ENCODE measurements at places on chromosomes 5 and 9.

- no peak for DNase-seq
Measured at GRCh38 chr5:17309462-17309861, 92.0 kb downstream of the BASP1 start.

DNA sequence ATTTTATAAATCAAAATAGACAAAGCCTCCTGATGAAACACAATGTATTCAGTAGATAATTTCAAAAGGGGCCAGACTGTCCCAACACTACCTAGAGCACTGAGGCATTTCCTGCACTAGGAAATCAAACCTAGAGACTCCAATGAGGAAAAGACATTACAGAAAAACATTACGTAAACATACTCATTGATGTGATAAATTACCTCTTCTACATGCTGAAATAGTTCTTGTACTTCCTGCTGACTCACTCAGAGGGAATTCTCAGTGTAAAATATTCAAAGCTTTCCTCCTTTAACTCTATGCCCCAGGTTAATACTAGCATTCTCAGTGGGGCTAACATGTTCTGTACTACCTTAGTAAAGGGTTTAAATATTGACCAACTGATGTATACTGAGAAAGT lies 178.0 kb downstream of the ESM1 start:
- no peak for DNase-seq

DNA sequence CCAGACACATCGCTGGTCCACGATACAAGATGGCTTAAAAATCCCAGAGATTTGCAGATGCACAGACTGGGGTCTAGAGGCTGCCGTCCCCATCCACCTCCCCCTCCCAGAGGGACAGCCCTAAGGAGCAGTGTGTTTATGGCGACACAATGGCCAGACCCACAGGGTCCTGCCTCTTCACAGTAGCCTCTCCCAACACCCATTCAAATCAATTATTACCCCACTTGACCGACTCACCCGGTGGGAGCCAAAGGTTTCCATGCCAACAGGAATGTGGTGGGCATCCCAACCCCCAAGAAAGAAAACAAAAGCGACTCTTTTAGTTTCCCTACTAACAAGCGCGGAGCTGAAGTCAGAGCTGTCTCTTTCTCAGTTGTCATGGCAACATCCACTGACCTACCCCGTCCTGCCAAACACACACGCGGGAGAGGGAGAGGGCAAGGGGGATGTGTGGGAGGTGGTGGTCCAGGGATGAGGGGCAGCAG lies 209.0 kb downstream of the TTLL11 start:
- peak; percentile 87 for DNase-seq

DNA sequence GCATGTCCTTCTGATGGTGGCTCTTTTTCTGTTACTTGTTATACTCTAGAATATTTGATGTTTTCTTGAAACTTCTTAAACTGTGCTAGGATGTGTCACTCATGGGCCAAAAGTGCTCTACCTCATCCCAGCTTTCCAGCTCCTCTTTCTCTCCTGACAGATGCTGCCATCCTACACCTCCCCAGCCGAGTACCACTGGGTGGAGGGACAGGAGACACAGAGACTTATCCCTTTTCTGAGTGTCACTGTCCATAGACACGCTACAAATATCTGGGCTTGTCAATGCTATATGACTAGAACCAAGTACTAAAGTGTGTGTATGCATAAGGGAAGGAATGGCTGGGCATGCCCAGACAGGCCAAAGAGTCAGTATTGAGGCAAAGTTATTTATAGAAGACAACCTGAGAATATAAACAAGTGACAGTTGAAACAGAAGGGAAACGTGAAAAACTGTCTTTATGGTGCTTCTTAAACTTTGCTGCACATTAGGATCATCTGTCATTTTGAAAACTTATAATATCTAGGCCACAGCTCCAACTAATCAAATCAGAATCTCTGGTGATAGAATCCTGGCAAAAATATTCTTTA lies 188.0 kb downstream of the CARTPT start:
- no peak for DNase-seq

DNA sequence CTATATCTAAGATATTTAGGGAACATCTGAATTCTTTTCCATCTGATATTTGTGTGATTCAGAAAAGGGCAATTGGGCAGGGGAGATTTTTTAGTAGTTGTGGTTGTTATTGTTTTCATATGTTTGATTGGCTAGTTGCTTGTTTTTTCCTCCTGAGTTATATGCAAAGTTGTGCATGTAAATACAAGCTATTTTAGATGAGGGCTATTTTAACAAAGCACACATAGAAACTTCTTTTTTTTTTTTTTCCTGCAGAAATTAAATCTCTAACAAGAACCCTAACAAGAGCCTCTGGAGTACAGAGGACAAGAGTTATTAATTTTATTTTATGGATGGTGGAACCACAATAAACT lies 559.1 kb downstream of the CETN3 start:
- DNase-seq = no peak

DNA sequence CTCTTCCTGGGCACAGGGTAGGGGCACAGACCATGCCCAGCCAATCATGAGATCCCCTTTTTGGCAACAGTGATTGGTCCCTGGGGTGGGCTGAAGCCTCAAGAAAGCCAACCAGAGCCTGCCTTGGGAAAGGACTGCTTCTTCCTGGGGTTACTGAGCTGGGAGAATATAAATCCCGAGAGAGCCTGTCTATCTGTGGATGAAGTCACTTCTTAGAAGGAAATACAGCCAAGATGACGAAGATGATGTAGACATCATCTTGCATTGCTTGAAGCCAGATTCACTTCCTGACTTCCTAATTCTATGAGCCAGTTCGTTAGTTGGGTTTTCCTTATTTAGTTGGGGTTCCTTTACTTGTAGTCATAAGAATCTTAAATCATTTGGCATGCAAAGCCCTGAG lies 50.1 kb upstream of the PWWP2A start:
- no peak for DNase-seq

- DNase-seq = no peak
Measured at GRCh38 chr5:140371356-140372151, 11.6 kb downstream of the SLC4A9 start.

- DNase-seq = no peak
Measured at GRCh38 chr9:34291023-34291422, 38.0 kb downstream of the KIF24 start.

DNA sequence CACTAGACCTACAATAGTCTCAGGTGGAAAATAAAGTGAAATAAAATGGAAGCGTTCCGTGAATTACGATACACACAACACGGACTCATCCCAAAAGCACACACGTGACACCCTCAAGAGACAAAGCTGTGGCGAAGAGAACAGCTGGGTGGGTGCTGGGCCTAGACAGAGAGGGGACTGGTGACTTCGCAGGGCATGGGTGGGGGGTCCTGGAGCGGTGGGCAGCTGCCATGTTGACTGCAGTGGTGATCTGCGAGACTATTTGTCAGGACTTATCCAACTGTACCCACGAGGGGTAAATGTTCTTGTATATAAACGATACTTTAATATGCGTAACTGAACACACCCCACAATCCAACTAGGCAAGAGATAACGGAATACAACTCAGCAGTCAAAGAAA lies 52.0 kb downstream of the GOLM1 start:
- no peak for DNase-seq

DNA sequence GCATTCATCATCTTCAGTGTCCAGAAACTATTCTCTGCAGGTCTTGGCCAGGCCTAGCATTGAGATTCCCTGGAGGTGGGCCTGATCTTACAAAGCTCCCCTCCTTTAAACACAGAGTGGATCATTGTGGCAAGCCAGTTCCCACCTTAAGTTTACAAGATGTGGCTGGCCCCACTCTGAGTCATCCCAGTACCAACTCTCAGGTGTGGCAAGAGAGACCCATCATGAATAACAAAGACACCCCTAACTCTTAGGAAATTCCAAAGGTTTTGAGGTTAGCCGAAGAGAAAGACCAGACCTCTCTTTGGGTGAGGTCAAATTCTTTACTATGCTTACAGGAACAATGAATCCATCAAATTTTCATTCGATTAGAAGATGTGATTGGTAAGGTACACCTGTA lies 78.2 kb downstream of the RFK start:
- DNase-seq = no peak

DNA sequence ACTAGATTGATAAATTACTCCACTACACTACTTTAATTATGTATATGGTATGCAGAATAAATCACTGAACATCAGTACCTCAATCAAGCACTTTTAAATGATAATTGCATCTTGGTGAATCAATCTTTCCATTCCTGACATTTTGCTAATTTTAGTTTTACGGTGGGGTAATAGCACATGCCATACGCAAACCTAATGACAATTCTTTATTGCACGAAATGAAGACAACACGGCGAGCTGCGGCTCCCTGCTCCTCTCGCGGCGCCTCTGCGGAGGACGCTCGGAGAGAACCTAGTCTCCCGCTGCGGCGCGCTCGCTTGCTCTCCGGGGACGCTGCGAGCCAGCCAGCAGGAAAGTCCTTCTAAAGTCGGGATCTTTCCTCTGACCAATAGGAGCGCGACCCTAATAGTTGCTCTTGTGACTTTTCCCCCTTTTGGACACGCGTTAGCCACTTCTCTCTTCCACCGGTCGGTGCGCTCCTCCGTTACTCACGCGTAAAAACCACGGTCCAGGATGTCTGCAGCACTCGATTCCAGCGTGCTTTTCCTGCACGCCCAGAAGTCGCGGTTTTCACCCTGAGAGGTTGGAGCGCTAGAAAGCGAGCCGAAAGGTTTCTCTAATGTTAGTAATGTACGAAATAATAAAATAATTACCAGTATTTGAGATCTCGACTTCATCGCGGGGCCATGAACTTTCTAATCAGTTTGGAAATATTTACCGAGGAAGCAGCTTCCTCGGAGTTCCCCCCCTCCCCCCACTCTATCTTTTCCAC lies 1.0 kb upstream of the MEF2C start:
- no peak for DNase-seq

GRCh38 chr5:134355681-134356080 lies 11.3 kb downstream of the CDKL3 start:
- DNase-seq = no peak

DNA sequence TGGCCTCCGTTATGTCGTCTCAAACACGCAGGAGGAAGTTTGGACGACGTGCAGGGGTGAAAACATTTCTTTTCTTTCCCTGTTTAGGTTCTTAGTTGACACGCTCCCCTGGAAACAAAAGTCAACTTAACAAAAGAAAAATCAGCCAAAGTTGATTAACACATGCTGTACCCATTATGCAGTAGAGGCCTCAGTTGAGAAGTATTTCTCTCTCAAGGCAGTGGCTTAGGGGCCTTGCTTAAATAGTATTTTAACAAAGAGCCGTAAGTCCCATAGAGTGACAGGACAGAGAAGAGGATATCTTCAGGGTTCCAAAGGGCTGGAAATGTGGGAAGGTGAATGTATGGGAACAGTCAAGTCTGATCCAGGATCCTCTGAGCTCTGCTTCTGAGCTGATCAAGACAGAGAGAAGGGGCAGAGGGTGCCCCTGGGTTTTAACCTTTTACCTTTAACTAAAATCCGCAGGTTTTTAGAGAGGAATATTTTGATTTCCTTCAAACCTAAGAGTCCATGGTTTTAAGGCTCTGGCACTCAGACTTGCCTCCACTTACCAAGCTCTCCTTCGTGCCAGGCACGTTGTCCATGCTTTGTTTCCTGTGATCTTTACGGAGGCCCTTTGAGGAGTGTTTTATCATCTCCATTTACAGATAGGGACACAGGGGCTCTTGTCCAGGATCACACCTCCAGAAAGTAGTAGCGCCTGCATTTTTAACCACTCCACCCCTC lies 629 bp upstream of the CD74 start:
- no peak for DNase-seq

DNA sequence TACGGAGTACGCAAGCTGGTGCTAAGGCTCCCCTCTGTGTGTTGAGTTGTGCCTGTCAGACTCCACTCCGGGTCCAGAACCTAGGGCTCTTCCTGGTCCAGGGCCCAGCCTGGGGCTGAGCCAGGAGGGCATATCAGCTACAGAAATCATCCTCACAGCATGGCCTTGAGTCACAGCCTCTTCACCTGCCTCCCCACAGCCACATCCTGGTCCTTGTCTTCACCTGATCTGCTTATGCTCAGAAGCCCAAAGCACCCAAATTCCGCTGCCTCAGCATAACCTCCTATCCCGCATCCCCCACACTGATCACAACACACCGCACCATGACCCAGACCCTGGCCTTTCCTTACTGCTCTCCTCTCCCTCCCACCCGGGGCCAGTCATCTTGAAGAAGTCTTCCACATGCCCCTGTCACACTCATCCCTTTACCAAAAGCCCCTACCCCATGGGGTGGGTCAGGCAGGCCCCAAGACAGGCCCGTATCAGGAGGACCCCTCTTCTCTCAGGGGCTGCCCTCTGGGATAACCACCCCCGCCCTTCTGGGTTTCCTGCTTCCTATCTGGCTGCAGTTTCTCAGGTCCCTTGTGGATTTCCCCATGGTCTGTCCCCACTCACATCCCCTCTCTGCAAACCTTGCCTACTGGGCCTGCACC lies 1.3 kb upstream of the IL3 start:
- no peak for DNase-seq

DNA sequence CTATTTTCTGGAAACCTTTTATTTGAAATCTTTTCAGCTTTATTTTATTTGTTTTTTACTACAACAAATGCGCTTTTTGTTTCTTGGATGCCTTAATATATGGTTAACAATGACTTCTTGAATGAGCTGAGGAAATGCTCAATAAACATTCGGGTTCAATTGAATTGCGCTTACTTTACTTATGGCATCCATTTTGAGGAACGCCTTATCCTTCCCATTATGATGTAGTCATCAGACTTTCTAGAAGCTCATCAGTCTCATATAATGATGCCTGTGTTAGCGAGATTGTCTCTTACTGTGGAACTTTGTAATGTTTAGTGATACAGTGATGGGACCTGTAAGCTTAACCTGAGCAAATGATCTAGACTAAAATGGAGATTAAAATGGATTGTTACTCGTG lies 916 bp downstream of the SHLD3 start:
- DNase-seq = no peak

- no peak for DNase-seq
Measured at GRCh38 chr5:2141254-2142000, 258.7 kb upstream of the IRX4 start.

DNA sequence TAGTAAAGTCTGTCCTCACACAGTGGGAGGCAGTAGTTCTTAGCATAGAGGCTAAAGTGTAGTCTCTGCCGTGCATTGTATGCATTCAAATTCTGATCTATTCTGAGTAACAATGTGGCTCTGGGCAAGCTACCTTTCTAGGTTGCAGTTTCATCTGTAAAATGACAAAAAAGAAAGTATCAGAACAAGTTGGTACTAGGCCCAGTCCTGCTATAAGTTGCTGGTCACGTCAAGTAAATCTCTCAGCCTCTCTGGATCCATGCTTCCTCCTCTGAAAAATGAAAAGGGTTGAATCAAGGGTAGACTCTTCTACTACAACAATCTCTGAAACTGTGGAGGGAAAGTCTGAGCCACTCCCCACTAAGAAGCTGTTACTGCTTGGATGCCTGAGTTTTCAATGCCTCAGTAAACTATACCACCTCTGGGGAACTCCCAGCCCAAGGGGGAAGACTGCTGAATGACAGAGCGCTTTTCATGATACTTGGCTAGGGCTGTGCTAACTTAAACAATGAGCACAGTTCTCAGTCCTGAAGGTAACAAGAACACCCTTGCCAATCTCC lies 34.5 kb upstream of the SPARC start:
- DNase-seq = no peak

GRCh38 chr5:38535248-38535750 lies 21.1 kb downstream of the LIFR start:
- DNase-seq = no peak
